ENCODE measurements at places on chromosomes 7 and 10. TPM values are rescaled to one million over a fixed set of nuclear protein-coding genes. Genes with fewer than 3 reads are reported as not detected.
A peak's percentile ranks its signal among the peaks of the same experiment; 100 is the strongest.

GRCh38 chr10:5514226-5514850 is 10.4 kb upstream of the CALML3 start:
- no peak for DNase-seq

The IL6 gene
- total RNA-seq: 0.27 TPM

The POLL gene
- 46.2 TPM for total RNA-seq

The TRUB1 gene
- total RNA-seq: 22.3 TPM

DNA sequence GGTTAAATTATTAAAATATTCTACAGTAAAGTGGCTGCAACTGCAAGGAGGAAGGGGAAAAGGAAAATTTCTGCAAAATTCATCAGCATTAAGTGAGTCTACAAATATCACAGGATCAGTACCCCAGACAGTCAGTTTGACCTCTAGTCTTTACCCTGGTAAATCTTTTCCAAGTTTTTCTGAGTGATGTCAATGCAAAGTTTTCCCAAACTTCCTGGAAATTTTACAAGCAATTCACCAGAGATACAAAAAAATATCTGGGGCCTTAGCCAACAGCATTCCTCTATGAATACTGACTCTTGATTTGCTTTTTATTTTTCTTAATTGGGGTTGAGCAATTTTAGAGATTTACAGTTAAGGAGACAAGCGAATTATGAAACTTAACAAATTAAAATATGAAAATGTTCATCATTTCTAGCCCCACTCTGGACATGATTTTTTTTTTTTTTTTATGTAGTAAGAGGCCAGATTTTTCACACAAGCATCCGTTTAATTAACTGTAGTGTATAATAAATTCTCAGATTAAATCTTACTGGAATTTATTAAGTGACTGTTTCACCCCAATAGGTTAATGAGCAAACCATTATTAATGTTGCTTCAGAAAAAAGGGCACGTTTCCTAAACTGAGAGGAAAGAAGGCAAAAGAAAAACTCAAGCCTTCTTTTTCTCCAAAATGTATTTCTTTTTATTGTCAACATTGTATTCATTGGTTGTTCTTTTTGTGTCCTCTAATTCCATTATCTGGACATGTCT is 539.5 kb upstream of the FZD8 start:
- DNase-seq: no peak

DNA sequence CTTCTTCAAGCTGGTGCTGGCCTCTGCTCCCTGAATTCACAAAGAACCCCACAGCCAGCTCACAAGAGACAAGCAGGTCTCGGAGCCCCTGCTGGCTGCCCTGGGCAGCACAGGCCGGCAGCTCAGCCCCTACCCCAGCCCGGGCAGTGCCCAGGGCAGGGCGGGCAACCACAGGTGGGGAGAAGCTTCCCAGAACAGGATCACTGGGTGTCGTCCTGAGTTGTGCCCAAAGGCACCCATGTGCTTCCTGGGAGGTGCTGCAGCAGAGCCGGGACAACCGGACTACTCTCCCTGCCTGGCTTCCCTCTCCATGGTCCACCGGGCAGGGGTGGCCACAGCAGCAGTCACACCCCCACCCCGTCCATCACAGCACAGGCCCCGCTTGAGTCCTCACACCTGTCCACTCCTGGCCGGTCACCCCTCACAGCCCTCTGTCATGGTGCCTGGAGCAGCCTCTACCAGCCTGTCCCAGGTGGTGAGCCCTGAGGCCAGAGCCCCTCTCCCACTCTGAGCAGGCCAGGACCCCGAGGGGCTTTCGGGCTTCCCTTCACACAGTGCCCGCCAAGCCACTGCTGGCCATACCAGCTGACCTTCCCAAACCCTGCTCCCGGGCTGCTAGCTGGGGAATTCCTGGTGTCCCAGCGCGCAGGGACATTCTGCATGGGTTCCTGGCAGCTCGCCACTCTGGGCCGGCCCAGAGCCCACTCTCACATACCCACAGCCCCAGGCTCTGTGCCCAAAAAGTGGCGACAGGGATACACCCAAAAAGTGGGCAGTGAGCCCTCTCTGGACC is 3.1 kb downstream of the RASGEF1A start:
- peak; percentile 31 for DNase-seq

The WAC gene
- total RNA-seq: 115 TPM

- no peak for DNase-seq
Observed at GRCh38 chr10:128297709-128298378, 171.6 kb upstream of the MKI67 start.

- DNase-seq: no peak
Observed at GRCh38 chr10:118445535-118445934, 103.4 kb upstream of the FAM204A start.

The UTF1 gene
- 140 TPM for total RNA-seq

The MYOF gene
- total RNA-seq: 1.4 TPM

DNA sequence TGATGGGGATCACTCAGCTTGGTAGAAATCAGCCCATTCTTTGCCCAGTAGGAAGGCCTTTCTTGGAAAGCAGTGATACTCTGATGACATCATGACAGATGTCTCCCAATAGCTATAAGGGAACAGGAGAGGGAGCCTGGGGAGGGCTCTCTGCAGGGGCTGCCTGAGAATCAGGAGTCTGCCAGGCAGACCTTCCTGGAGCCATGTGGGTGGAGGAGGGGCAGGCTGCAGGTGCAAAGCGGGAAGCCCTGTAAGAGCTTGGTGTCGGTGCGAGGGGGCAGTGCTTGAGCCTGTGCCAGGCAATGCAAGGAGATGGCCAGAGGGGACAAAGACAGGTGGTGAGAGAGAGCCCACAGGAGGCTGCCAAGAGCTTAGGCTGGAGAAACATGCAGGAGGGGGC is 5.0 kb upstream of the TNS3 start:
- peak; percentile 20 for DNase-seq

The PDE6C gene
- total RNA-seq: not detected

DNA sequence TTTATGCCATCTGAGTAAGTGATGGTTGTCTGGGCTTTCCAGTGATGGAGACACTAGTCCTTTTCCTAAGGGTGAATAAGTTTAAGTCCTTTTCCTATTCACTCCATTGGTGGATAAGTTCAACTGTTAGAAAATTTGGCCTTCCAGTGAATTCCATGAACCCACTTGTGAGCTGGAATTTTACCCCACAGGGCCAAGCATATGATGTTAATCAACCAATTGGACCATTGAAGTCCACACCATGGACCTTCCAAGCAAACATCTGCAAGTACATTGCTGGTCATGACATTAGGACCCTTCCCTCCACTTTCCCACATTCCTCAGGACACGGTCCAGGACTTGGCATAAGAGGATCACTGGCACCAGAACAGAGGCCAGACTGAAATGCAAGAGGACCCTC is 381.4 kb downstream of the RPS24 start:
- DNase-seq: no peak

- DNase-seq: no peak
Observed at GRCh38 chr10:127310923-127311322, 114.5 kb upstream of the INSYN2A start.

The EEPD1 gene
- total RNA-seq: 7.8 TPM

The SPACDR gene
- 0.39 TPM for total RNA-seq

DNA sequence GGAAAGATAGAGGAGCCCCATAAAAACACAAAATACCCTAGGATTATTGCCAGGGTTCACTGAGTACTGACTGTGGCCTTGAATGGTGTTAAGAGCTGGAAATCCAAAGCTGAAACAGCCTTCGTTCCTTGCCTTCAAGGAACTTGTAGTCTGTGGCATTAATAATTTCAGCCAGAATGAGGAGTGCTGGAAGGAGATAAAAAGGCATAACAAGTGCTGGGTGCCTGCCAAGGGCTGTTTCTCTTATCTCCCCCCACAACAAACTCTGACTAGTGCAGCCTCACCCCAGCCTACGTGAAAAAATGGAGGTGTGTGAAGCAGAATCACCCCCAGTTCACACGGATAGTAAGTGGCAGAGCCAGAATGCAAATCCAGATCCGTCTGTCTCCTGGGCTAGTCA is 199.1 kb upstream of the LYZL2 start:
- no peak for DNase-seq

- DNase-seq: peak; percentile 72
Observed at GRCh38 chr7:120273476-120273975, 551 bp downstream of the KCND2 start.

DNA sequence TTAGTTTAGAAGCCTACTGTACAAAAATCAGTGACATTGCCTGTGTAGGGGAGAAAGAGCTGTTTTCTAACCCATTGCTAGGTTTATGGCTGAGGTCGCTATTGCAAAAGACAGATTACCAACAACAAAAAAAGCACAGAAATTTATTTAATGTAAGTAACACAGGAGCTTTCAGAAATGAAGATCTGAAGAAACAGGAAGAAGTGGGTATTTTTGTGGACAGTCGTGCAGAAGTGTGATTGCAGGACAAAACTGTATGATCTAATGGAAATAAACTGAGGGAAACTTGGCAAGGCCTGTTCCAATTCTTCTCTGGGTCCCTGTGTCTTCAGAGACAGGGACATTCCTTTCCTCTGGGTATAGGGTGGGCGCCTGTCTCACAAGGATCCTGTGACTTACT is 87.4 kb downstream of the APBB1IP start:
- no peak for DNase-seq

The NODAL gene
- total RNA-seq: 41.1 TPM

- no peak for DNase-seq
Observed at GRCh38 chr10:109889867-109890266, 33.4 kb downstream of the XPNPEP1 start.

- no peak for DNase-seq
Observed at GRCh38 chr10:90935581-90936275, 14.8 kb upstream of the ANKRD1 start.

GRCh38 chr10:93463723-93464476 is 18.2 kb downstream of the MYOF start:
- no peak for DNase-seq

The C7orf57 gene
- total RNA-seq: 0.90 TPM

DNA sequence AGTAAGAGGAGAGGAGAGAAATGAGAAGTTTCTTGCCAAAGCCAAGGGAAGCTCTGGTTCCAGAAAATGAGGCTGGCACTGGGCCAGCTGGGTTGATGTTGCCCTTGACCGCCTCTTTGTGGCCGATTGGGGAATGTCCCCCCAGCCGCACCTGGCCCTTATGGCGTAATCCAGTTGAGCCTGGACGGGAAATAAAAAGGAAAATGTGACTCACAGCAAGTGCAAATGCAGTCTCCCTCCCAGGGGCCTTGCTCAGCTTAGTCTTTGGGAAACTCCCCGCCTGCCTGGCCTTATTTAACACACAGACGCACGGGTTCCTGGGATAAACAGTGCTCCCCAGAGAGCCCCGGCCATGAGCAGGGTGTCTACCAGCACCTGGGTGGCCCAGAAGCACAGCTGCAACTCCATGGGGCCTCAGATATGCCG is 174.8 kb downstream of the KIAA1217 start:
- DNase-seq: peak; percentile 83

GRCh38 chr7:13742811-13743210 is 246.7 kb downstream of the ETV1 start:
- peak; percentile 14 for DNase-seq

The SLC18A2 gene
- 7.1 TPM for total RNA-seq

DNA sequence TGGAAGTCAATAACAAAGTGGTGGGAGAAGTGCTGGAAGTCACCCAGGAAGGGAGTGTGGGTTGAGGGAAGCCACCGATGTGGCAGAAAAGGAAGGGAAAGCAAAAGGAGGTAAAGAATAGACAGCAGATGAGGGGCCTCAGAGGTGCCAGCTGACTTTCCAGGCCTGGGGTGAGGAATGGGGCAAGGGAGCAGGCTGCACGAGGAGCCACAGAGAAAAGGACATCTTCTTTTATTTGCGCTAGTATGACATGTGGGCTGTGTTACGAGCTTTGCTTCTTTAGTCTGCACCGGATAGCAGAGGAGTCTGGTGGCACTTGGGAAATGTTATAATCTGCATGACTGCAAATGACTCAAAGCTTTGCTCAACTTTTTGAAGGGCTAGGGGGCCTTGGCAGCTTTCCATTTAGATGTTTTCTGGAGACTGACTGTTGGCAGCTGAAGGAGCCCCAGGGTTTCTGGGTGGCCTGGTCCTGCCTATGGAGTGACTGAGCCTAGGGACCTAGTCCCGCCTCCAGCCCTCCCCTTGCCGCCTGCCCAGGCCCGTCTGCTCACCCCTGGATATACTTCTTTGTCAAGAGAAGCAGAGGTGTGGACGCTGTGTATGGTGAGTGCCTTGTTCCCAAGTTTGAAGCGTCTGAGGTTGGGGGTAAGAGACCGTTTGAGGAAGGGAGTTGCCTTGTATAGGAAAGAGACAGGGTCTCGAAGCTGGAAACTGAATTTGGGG is 5.1 kb downstream of the PRXL2A start:
- DNase-seq: peak; percentile 21

The PNLIP gene
- 1.9 TPM for total RNA-seq

The GPR26 gene
- total RNA-seq: 0.05 TPM

The ADAM12 gene
- total RNA-seq: 0.22 TPM

GRCh38 chr10:25094590-25094989 is 78.2 kb downstream of the THNSL1 start:
- DNase-seq: no peak

GRCh38 chr10:72997099-72997498 is 42.5 kb upstream of the PLA2G12B start:
- no peak for DNase-seq

DNA sequence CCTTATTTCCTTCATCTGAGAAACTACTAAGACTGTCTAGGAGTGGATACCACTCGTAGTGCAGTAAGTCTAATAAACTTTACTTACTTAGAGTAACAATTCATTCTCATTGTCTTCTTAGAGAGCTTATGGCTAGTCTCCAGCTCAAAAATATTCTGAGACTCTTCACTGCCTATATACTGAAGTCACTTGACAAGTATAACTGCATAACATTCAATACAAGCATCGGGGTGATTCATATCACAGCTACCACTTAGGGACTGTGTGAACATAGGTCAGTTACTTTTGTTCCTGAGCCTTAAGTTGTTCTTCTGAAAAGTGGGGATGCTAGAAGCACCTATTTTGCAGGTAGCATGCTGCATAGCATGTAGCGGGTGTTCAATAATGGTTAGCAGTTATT is 111.0 kb downstream of the HTR7 start:
- no peak for DNase-seq

The ELAPOR2 gene
- total RNA-seq: 41.6 TPM

The LIPJ gene
- not detected for total RNA-seq

DNA sequence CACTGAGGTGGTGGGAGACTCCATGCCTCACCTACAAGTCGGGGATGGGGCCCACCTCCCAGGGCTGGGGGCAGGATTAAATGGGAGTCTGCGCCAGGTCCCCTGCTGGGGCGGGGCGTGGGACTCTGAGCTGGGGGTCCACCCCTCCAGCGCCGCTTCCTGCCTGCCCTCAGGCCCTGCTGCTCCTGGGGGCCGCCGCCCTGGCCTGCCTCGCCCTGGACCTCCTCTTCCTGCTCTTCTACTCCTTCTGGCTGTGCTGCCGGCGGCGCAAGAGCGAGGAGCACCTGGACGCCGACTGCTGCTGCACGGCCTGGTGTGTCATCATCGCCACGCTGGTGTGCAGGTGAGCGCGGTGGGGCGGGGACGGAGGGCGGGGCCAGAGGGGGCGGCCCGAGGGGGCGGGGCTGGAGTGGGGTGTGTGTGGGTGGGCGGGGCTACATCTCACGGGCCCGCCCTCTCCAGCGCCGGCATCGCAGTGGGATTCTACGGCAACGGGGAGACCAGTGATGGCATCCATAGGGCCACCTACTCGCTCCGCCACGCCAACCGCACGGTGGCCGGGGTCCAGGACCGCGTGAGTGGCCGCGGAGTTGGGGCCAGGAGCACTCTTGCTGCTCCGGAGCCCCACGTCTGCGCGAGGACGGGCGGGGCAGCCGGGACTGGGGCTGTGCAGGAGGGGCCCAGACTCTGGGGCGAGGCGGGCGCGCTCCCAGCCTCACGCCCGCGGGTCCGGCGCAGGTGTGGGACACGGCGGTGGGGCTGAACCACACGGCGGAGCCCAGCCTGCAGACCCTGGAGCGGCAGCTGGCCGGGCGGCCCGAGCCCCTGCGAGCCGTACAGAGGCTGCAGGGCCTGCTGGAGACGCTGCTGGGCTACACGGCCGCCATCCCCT is 15.1 kb downstream of the TTYH3 start:
- DNase-seq: peak; percentile 80

Data from WTC11 (cell line).